ENCODE measurements at places on chromosomes 4 and X.

DNA sequence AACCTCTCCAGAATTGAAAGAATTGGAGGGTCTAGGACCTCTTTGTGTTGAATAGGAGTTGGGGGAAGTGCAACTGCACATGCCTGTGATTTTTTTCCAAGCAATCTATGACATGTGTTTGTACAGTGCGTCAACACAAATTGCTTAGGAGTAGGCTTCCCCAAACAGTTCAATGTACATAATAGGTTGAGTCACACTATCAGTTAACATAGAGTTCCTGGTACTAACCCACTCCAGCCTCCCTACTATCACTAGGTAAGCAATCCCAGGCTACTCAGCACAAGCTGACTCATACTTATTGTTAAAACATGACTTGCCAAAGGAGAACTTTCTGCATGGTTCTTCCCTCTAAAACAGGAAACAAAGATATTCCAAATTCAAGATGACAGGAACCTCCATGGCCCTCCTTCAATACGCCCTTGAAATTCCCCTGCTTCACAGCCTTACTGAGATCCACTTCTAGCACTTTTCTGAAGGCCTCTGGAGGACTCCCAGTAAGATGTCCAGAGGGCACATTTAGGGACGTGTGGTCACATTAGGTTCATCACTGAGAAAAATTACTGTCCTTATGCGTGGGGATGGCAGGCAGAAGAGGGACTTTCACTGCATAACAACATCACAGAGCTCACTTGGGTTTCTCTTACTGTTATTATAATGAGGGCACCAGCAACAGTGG lies 8.4 kb upstream of the VSIG1 start:
- no peak for DNase-seq

DNA sequence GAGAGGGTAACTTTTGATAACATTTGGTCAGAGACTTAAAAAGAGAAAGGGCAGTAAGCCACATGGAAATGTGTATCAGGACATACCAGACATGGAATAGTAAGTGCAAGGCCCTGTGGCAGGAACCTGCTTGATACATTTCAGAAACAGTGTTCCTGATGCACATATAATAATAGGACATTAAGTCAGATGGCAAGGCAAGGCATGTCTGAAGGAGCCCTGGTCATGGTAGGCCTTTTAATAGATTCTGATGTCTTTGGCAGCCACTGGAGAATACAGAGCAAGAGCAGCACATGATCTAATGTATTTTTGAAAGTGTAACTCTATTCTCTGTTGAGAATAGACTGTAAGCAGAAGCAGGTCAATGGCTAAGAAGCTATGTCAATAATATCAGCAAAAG lies 279.7 kb downstream of the CAMK2D start:
- DNase-seq, result no peak

- no peak for DNase-seq
Measured at GRCh38 chr4:36772154-36772516, 472.4 kb upstream of the NWD2 start.

- no peak for DNase-seq
Measured at GRCh38 chr4:108651014-108651791, 804 bp downstream of the OSTC start.

DNA sequence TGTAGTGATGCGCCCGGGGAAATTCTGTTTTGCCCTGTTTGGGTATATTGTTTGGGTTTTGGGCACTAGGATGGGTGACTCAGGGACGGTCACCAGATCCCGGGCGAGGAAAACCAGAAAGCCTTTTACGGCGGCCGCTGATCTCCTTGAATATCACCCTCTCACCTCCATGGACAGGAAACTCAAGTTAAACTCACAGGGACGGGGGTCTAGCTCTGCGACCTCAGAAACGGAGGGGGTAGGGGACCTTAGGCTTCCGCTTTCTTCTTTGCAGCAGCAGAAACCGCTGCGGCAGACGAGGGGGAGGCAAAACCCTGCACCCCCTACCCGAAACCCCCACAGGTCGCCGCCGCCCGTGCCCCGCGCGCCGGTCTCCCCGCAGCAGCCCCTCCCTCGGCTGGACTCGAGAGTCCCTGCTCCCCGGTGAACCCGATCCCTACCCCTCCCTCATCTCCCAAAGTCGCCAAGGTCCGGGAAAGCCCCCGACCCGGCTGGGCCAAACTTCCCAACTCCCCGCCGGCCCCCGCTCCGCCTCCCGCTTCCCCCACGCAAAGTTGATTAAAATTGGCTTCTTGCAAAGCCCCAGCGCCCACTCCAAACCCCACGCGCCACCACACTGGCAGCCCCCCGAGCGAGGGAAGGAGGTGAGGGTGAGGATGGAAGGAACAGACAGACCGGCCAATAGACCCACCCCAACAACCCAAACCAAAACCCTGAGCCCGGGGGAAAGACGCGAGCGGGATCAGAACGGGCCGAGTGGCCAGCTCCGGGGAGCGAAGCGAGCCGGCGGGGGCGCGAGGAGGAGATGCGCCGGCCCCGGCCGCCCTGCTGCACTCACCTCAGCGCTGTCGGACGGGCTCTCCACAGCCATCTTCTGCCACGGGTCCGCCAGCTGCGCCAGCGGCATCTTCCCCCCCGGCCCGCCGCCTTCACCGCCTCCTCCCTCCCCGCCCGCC lies 705 bp downstream of the RPS6KA3 start:
- peak; percentile 11 for DNase-seq

GRCh38 chrX:119402588-119402987 lies 3.5 kb downstream of the SLC25A43 start:
- DNase-seq, result no peak

- peak; percentile 3 for DNase-seq
Measured at GRCh38 chrX:111869639-111870034, 6.3 kb upstream of the TRPC5OS start.

DNA sequence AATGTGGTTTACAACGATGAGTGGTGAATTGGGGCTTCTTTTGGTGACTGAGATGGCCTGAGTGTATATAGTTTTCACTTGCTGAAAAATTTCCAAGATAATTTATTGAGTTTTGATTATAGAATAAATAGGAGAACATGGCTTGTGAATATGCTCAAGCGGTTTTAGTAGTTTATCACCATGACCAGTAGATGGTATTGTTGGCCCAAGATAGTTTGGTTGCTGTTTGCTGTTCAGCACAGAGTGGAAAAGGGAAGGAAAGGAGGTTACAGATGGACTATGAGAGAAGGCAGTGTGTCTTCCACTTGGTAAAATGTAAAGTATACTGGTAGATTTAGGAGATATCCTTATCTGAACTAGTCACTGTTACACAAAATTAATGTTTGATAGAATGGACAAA lies 55.8 kb upstream of the POU4F2 start:
- no peak for DNase-seq

DNA sequence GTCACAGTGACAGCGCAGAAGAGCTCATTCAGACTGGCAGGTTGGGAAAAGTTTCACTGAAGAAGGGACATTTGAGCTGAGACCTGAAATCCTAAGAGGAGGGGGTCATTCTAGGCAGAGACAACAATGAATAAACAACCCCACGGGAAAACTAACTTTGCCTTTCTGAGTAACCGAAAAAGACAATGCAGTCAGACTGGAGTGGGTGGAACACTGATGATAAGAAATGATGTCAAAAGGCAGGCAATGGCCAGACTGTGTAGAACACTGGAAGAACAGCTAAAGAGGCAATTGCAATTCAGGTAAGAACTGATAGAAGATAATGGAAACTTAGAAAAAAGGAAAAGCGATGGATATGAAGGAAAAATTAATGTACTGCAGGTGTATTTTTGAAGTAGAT lies 73.8 kb downstream of the CHIC2 start:
- DNase-seq, result no peak

GRCh38 chr4:60042941-60043340 lies 1157.2 kb upstream of the ADGRL3 start:
- DNase-seq, result no peak

- no peak for DNase-seq
Measured at GRCh38 chr4:13647031-13647430, 19.5 kb upstream of the BOD1L1 start.

- DNase-seq, result no peak
Measured at GRCh38 chr4:84967243-84967690, 777 bp upstream of the WDFY3 start.

DNA sequence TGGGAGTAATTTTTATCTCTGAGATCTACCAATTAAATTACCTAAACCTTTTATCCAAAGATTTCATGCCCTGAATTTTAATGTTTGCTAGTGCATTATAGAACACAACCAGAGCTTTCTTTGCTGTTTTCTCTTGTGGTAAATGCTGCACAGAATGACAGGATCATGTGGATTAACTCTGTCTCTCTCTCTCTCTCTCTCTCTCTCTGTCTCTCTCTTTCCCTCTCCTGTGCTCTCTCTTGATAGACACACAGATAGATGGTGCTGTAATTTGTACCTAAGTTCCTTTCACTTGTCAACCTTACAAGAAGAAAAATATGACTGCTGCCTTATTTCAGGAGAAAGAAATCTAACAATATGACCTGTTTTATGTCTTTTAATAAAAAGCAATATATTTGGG lies 211.2 kb upstream of the WDFY3 start:
- DNase-seq, result no peak

GRCh38 chr4:74366367-74366911 lies 1.5 kb downstream of the EREG start:
- DNase-seq, result no peak

- no peak for DNase-seq
Measured at GRCh38 chr4:78525559-78525958, 26.0 kb upstream of the ANXA3 start.

DNA sequence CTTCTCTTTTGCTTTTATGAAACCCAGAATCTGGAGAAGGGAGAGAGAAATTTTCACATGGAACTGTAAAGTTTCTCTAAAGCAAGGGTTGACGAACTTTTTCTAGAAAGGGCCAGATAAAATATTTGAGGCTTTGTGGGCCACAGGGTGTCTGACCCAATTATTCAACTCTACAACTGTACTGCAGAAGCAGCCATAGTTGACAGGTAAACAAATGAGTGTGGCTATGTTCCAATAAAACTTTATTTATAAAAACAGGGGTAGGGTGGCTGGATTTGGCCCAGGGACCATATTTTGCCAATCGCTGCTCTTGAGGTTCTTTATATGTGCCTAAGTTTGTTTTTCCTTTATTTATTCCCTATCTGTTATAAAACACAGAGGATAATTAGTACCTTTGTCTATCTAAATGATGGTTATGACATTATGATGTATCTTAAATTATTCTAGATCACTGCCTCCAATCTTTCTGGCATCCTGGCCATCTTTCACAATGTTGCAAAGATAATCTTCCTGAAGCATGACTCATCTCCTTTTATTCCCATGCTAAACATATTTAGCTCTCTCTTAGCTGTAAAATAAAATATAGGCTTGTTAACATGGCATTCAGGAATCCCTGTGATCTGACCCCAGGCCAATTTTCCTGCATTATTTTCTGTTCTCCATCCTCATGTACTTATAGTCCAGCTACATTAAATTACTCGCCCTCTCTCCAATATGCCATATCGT lies 106.8 kb upstream of the CBLL2 start:
- DNase-seq, result no peak

GRCh38 chr4:3010998-3011397 lies 47.6 kb downstream of the GRK4 start:
- DNase-seq, result no peak

- DNase-seq, result no peak
Measured at GRCh38 chr4:113586072-113586471, 175.5 kb downstream of the CAMK2D start.

GRCh38 chr4:72468904-72469502 lies 100.0 kb downstream of the ADAMTS3 start:
- DNase-seq, result no peak

DNA sequence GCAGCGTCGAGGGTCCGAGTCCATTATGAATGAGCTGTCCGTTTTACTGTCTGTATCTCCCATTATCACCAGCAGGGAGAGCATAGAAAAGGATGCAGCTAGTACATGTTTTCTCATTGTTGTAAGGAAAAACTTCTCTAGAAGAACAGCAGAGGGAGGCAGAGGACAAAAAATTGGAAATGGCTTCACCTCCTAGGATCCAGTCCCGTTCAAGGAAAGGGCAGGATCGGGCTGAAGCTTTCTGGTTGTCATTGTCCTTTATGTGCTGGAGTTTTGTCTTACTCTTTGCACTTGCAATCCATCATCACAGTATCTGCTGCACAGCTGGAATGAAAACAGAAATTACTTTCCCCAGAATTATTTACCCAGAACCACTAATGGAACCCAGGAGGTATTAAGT lies 14.7 kb downstream of the NDP start:
- DNase-seq, result peak; percentile 48

- no peak for DNase-seq
Measured at GRCh38 chrX:103187953-103188475, 26.9 kb upstream of the BEX4 start.

Data from CD4-positive, alpha-beta T cell treated with Interleukin-6 at 100 ng/mL for 8 hours (primary cell).